Stimulated activated CD4-positive, alpha-beta T cell treated with anti-CD3 and anti-CD28 coated beads, Interleukin-1b, Interleukin-23, amount 100 ng/mL, for 1 hour (primary cell): ENCODE measurements at places on chromosomes 1 and 21.

DNA sequence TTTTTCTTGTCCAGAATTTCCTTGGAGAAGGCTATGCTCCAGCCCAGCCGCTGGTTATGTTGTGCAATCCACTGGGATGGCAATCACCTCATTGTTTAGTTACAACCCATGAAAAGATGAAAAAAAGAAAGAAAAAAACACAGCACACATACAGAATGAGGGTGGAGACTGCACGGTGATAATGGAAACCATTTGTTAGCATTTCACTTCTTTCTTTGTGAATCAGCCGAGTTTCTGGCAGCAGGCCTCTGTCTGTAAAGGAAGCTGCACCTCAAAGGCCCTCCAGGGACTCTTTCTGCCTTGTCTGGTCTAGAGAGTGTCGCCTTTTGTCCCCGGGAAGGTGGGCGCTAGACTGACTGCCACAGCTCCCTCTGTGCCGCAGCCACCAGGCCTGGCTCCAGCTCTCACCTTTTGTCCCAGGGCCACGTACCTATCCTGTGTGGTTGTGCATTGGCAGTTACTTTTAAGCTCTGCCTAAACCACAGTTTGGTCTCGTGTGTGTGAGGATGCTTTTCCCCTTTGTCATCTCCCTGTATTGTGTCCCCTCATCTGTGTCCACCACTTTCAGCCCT is 35.6 kb downstream of the NGF start:
- DNase-seq: no peak

DNA sequence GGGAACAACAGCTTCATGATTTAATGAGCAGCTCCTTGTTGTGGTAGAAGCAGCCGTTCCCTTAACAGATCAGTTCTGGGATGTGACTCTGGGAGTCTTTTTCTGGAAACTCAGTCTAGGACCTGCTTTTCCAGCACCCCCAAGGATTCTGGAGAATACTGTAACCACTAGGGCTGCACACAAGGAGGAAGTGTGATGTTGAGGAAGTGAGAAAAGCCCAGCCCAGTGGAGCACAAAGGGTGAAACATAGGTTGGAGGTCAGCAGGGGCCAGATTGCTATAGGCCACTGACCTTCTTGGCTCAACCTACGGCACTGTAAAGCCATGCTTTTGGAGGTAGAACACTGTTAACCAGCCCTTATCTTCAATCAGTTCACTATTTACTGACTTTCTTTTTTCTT is 10.1 kb upstream of the PLA2G5 start:
- DNase-seq: no peak

- DNase-seq: no peak
These were observed 76.2 kb upstream of the CD34 start for GRCh38 chr1:207987164-207987563.

- no peak for DNase-seq
These were observed 512.1 kb downstream of the LMO4 start for GRCh38 chr1:87840767-87841166.

- peak; percentile 78 for DNase-seq
These were observed 39.4 kb downstream of the ABCG1 start for GRCh38 chr21:42258150-42258884.

DNA sequence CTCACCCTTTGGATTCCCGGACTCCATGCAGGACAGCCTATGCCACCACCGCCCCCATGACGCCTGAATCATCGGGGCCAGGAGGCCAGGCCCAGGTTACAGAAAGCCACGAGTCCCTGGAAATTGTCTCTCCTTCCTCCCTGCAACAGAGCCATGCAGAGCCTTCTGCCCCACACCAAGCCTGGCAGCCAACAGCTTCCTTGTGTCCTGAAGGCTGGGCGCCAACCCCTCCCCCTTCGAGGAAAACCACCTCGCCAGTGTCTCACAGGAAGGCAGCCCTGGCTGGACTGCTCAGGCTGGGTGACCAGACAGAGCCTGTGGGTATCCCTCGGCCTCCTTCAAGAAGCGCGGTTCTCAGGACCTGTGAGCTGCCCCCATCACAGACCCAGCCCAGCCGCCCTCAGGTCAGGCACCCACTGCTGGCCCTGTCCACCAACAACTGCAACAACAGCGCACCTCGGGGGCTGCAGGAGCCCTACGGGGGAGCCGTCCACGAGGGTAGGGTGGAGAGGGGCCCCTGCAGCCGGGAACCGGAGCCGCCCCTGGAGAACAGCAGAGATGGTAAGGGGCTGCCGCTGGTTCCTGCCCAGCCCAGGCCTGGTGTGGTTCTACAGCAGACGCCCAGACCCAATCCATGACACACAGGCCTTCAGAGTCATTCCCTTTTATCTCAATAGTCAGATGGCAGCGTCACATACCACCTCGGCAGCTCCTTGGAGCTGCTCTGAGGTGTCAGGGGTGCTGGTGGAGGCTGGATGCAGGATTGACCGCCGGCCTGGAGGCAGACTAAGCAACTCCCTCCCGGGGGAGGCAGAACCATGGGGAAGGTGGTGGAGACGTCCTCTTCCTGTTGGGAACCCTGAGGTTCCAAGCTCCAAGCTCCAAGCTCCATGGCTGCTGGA is 23.7 kb downstream of the KIAA1614 start:
- DNase-seq: no peak

- DNase-seq: peak; percentile 50
These were observed 16.7 kb downstream of the POU3F1 start for GRCh38 chr1:38029685-38030511.

DNA sequence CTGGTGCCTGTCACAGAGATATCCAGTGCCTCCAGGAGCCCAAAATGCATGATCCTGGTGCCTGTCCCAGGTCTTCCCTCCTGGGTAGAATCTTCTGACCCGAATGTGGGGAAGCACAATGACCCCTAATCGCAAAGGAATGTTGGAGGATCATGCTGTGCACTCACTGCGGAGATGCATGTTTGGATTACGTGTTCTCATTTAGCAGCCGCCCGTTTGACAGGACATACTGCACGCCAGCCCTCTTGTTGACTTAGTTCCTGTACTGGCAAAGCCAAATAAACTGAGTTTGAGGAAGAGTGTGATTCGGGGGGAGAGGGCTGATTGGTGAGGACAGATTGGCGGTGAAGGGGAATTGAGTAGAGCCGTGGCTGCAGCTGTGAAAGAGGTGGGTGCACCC is 85.9 kb upstream of the SIM2 start:
- no peak for DNase-seq

GRCh38 chr1:109391626-109392025 is 6.1 kb downstream of the SORT1 start:
- DNase-seq: no peak

- DNase-seq: no peak
These were observed 29.4 kb upstream of the CSF1 start for GRCh38 chr1:109880971-109881894.

- no peak for DNase-seq
These were observed 696.0 kb upstream of the CHRM3 start for GRCh38 chr1:238690415-238690814.

DNA sequence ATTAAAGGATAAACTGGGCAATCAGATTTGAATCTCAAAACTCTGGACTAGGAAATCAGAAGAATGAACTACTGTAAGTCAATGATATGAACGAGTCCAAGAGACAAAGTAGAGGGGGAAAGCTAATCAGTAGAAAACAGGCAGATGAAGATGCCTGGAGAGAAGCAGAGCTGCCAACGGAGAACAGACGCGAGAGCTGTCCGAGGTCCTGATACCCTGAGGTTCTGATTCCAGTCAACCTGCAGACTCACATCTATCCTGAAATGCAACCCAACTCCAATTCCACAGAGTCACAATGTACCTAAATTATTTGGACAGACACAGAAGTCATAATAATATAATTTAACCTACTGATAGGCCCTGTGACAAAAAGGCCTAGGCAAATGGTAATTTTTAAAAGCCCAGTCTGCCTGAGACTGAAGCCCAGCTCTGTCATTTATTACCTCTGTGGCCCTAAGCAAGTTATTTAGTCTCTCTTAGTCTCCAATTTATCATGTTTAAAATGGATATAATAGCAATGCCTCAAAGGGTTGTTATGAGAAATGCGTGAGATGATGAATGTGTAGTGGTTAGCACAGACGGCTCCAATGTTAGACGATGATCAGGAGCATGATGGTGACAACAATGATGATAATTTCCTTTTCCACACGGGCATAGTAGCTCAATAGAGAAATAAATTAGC is 33.4 kb downstream of the RGS7 start:
- DNase-seq: no peak
